CD4-positive, alpha-beta T cell treated with Interleukin-1 beta for 1 hour (primary cell): ENCODE measurements at places on chromosomes 16 and 17.

- no peak for DNase-seq
Observed at GRCh38 chr17:59668816-59669215, 38.4 kb downstream of the PTRH2 start.

GRCh38 chr16:14041164-14041563 is 30.0 kb upstream of the MRTFB start:
- no peak for DNase-seq

GRCh38 chr17:57739402-57740234 is 5.5 kb downstream of the CCDC182 start:
- peak; percentile 25 for DNase-seq

- DNase-seq: no peak
Observed at GRCh38 chr17:58318627-58319172, 9.9 kb downstream of the TSPOAP1 start.

- DNase-seq: peak; percentile 85
Observed at GRCh38 chr17:56977673-56978395, at the start of gene SCPEP1. Gene SCPEP1 (plus strand): TSS chr17:56978131. CDS start chr17:56978160, 29 bp downstream.

DNA sequence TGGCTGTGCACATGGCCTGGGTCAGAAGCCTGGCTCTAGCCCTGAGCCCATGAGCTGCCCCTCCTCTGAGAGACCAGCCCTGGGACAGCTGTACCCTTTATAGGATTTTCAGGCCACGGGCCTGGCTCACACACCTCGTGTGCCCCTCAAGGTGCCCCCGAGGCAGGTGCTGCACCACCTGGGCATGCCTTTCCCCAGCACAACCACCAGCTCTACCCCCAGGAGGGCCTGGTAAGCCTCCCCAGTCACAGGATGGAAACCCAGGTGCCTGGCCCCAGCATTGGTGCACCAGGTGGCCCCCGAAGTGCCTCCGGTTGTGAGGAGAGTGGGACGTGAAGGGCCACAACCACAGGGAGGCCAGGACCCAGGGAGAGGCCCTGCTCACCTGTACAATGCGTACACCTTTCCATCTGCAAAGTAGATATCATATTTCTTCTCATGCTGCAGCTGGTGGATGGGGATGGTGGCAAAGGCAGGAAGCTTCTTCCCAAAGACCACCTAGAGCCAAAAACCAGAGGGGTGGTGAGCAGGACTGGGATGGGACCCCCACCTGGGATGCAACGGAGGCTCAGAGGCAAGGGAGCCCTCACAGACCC is 6.3 kb downstream of the ZNF598 start:
- no peak for DNase-seq

DNA sequence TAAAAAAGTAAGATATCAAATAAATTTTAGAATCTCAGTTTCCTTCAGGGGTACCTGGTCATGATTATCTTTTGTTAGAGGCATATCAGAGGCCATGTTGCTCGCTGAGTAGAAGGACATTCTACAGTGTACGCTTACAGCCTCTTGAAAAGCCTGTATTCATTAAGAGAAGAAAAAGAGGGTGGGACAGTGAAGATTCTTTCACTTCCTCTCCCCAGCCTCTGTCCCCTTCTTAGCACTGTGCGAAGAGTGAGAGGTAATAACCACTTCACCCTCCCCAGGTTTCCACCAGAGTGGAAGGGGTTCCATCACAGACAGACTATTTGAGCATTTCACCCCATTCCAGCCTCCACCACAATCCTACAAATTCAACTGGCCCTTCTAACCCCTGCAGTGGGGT is 4.8 kb upstream of the LPO start:
- no peak for DNase-seq

GRCh38 chr17:55783684-55784245 is 32.9 kb downstream of the PCTP start:
- no peak for DNase-seq

- no peak for DNase-seq
Observed at GRCh38 chr17:32102172-32102571, 40.1 kb upstream of the RHOT1 start.

GRCh38 chr16:55392701-55393100 is 68.7 kb downstream of the IRX6 start:
- no peak for DNase-seq

- DNase-seq: peak; percentile 71
Observed at GRCh38 chr16:785563-786535, 2.3 kb downstream of the RPUSD1 start.

DNA sequence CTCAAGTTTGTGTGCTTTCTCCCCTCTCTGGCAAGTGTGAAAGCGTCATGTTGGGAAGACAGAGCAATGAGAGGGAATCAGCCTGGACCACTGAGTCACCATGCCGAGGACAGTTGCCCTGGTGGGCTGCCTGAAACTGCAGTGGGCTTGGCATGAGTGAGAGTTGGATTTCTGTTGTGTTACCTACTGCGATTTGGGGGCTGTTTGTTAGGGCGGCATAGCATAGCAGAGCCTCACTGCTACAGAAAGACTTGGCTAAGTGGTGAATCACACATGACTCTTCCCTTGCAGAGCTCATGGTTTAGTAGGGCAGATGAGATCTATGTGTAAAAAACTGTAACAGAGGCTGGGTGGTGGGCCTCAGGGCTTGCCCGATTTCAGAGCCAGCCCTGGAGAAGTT is 324.6 kb downstream of the C16orf95 start:
- no peak for DNase-seq

DNA sequence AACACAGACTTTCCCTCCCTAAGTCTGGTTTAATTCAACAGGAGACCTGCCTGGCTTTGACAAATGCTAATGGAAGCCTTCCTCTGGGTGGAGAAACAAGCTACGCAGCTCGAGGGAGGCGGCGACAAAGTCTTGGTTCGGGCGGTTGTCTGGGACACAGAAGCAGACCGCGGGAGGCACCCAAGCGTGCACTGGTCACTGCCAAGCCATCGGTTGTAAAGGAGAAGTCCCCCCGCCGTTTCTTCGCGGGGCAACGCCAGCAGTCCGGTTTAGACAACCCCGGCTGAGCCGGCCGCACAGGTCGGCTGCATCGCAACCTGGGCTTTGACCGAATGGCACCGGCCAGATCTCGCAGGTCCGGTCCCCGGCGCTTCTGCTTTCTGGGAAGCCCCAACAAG is 586 bp downstream of the GLYR1 start:
- DNase-seq: peak; percentile 28

- DNase-seq: no peak
Observed at GRCh38 chr17:72199256-72199655, 78.4 kb downstream of the SOX9 start.

- no peak for DNase-seq
Observed at GRCh38 chr17:48734333-48735061, 5.9 kb upstream of the HOXB13 start.

DNA sequence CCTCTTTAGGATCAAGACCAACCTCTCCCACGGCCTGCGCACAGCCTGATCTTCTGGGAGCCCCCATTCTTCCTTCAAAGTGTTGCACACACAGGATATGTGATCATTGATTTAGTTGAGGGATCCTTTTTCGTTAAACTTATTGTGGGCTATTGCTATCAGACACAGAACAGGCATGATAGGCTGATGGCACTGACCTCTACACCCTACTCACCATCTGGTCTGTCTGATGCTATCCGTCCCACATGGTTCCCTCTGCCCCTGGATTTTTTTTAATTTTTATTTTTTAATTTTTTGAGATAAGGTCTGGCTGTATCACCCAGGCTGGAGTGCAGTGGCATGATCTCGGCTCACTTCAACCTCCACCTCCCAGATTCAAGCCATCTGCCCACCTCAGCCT is 19.2 kb upstream of the LITAF start:
- DNase-seq: no peak

DNA sequence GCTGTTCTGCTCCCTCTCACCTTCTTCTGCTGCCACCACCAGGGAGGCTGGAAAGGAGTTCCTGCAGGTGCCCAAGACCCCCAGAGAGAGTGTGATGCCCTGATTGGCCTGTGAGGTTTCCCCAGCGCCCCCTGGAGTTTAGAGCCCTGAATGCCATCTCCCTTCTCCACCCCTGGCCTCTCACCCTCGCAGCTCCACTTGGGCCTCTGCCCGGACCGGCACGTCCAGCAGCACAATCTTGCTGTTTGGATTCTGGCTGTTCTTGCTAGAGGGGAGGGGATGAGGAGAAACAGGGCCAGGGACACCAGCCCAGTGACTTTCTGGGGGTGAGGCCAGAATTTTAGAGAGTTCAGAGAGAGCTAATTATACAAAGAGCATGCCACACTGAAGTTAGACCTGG is 12.5 kb upstream of the FAM171A2 start:
- DNase-seq: no peak

GRCh38 chr16:67801883-67802282 is 4.5 kb downstream of the RANBP10 start:
- peak; percentile 52 for DNase-seq

DNA sequence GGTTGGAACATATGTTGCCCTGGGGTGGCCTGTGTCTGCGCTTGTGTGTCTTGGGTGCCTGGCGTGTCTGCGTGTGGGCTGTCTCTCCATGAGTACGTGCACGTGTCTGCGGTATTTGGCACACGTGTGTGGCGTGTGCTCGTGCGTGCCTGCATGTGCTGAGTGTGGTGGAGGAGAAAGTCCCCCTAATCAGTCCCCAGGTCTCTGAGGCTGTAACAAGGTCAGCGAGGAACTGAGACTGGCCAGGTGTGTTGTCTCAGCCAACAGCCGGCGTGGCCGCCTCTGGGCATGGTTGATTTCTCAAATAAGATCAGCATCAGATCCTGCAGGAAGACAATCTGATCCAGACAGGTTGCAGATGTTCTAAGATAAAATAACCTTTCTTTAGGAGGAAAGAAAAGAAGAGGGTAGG is 3.5 kb upstream of the CPNE7 start:
- DNase-seq: no peak

DNA sequence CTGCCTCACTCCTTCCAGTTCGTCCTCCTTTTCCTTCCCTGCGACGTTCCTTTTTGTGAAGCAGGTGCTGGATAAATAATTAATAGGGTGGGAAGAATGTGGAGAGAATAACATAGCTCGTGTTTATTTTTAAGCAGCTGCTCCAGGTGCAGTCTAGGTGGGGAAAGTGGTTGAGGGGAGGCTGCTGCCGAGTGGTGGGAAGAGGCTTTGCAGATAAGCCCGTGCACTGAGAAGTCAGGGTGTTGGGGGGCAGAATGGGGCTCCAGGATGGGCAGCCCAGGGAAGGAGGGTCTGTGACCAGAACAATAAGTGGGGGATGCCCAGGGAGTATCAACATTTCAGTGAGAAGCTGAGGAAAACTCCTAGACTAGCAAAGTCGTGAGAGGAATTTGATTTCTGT is 300.5 kb downstream of the CPPED1 start:
- DNase-seq: no peak

DNA sequence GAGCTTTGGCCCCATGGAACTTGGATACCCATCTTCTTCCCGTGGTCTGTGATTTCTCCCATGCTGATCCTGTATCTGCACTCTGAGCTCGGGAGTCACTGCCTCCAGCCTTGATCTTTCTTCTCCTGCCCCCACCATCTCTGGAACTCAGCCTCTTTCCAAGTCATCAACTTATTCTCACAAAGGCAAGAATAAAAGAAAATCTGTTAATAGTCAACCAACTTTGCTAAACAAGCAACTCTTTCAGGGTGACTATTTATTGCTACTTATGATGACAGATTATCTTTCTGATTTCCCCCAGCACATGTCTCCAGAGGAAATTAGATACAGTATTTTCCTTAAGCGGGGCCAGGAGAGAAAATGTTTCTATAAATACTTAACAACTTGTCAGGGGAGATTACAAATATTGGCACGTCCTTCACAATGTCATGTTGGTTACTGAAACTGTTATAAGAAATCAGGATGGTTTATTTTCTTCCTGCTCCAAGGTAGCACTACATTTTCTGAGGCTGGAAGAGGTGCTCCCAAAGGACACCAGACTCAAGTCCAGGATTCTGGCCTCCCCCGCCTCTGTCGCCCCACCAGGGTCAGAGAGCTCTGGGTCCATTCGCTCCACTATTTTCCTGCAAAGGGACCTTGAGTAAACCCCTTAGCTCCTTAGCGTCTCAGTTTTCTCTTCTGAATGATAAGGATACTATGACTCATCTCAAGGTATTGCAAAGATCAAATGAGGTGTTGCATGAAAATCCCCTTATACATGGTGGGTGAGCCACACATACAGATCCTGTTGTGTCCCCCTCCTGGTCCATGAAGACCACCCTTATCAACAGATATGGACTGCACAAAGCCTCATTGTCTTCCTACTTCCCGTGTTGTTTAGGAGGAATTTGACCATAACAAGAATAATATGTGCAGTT is 205.2 kb upstream of the WSCD1 start:
- no peak for DNase-seq

GRCh38 chr17:35019386-35020179 is 39.3 kb downstream of the LIG3 start:
- DNase-seq: no peak

DNA sequence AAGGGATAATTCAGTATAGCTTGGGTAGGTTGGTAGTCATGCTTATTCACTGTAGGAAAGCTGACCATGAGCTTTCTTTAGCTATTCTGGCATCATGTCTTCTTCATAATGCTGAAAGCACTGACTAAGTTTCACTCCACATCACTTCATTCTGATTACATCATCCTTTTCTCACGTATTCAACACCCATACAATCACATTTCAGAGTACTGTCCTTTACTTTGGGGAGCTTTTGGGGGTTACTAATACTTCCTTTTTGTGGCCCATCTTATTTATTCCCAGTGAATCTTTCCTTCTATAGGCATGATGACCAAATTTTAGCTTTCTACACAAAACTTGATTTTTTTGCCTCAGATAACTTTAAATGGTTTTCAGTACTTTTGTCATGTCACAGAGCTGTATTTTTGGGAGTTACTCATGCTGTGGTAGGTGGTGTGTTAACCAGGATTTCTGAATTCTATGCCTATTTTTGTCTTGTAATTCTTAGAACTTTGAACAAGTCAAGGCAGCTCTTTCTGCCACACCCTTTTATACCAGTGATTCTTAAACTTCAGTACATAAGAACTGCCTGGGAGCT is 23.5 kb downstream of the TADA2A start:
- no peak for DNase-seq

GRCh38 chr17:57260325-57261083 is 4.2 kb downstream of the MSI2 start:
- DNase-seq: no peak

DNA sequence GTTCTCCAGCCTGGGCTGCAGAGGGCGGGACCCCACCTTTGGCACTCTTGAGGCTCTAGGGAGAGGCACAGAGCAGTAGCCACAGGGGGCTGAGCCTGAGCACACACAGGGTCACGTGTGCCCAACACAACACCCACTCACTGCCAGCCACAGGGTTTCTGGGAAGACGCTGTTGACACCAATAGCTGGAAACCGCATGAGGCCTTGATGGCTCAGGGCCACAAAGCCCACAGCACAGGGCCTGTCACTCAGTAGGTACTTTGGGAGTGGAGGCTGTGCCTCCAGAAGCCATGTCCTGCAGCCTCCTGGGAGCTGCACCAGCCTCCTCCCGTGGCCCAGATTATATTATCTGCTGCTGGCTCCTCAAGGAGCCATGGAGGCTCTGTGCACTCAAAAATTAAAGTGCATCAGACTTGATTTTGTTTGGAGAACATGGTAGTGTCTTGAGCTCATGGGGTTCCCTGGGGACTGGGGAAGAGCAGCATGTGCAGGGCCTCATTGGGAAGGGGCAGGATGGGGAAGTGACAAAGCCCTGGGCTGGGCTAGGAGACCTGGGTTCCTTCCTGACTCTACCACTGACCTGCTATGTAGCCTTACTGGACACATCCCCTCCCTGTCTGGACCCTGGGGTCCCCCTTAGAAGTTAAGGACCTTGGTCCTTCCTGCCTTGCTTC is 12.5 kb upstream of the SREBF1 start:
- peak; percentile 83 for DNase-seq

GRCh38 chr17:61233991-61234750 is 165.5 kb upstream of the TBX2 start:
- DNase-seq: no peak
